Activated CD8-positive, alpha-beta memory T cell treated with anti-CD3 and anti-CD28 coated beads for 1 hour (primary cell): ENCODE measurements at places on chromosomes 11 and 22.

DNA sequence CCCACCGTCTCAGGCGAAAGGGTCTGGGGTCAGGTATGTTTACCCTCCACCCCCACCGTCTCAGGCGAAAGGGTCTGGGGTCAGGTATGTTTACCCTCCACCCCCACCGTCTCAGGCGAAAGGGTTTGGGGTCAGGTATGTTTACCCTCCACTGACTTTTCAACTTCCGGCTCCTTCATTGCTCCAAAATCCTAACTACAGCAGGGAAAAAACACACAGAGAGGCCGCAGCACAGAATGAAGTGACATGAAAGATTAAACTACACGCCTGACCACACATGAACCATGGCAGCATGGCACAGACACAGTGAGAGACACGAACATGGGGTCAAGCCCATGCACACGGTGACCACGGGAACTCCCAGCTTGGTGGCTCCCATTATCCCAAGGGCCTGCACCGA lies 634.9 kb upstream of the B3GAT1 start:
- no peak for DNase-seq

DNA sequence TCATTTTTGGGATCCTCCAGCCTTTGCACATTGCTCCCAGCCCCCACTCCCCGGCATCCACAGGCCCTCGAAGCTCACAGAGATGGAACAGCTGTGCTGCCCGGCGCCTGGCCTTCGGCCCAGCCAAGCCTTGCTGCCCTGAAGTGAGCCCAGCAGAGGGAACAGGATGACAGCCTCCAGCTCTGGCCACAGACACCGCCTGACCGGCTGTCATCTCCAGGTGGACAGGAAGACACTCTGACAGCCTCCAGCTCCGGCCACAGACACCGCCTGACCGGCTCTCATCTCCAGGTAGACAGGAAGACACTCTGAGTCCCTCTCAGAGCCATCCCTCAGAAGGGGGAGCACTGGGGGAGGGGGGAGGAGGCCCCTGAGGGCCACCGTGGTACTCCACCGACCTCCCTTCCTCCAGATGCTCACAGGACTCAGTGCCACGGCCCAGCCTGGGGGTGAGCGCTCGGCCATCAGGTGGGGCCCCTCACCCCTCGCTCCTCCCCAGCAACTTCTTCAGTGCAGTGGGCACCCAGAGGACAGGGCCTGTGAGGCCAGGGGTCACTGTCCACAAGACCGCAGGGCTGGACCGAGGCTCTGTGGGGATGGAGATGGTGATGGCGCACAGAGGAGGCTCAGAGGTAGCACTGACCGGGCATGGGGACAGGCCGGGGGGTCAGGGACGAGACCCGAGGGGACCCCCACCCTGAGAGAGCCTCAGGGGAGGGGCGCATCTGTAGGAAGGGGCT lies 58.6 kb downstream of the BRD1 start:
- no peak for DNase-seq

GRCh38 chr11:131391176-131391575 lies 20.8 kb downstream of the NTM start:
- no peak for DNase-seq

GRCh38 chr22:38163844-38164550 lies 17.6 kb downstream of the PLA2G6 start:
- no peak for DNase-seq

DNA sequence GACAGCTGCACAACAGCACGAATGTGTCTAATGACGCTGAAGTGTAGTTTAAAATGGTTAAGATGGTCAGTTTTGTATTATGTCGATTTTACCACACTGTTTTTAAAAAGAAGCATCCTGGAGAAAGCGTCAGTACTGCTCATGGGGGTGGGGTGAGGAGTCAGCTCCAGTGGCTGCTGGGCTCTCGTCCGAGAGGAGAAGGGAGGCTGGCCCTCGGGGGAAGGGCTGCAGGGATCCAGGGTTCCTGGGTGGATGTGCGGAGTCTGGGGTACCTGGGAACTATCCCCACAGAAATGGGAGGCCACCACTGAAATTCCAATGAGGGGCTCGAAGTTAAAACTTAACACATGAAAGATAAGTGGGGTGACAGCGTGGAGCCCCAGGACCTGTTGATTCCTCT lies 11.9 kb downstream of the C11orf21 start:
- no peak for DNase-seq

DNA sequence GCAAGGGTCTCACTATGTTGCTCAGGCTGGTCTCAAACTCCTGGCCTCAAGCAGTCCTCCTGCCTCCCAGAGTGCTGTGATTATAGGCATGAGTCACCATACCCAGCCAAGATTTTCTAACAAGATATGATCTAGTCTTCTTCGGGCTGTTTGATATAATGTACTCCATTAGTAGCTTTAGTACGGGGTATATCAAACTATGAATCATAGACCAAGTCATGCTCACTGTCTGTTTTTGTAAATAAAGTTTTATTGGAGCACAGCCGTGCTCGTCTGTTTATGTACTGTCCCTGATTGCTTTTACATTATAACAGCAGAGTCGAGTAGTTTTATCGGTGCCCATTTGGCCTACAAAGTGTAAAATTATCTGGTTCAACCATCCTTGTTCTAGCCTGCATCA lies 43.9 kb upstream of the GRIK4 start:
- no peak for DNase-seq

DNA sequence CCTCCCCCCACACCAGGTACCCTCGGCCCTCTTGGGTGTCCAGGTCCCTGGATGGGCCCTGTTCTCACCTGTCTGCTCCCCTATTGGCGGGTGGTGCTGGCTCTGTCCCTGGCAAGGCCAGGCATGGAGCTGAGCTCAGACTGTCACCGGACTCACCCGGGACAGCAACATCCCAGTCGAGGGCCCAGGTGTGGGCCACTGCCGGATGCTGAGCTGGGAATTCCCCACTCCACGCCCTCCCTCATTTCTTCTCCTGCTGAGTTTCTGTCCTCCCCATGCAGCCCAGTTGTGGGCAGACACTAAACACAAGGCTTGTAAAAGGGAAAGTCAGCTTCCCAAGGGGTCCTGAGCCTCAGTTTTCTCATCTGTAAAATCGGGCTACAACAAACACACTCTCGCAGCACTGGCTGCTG lies 2.0 kb upstream of the AP5B1 start:
- DNase-seq: no peak

DNA sequence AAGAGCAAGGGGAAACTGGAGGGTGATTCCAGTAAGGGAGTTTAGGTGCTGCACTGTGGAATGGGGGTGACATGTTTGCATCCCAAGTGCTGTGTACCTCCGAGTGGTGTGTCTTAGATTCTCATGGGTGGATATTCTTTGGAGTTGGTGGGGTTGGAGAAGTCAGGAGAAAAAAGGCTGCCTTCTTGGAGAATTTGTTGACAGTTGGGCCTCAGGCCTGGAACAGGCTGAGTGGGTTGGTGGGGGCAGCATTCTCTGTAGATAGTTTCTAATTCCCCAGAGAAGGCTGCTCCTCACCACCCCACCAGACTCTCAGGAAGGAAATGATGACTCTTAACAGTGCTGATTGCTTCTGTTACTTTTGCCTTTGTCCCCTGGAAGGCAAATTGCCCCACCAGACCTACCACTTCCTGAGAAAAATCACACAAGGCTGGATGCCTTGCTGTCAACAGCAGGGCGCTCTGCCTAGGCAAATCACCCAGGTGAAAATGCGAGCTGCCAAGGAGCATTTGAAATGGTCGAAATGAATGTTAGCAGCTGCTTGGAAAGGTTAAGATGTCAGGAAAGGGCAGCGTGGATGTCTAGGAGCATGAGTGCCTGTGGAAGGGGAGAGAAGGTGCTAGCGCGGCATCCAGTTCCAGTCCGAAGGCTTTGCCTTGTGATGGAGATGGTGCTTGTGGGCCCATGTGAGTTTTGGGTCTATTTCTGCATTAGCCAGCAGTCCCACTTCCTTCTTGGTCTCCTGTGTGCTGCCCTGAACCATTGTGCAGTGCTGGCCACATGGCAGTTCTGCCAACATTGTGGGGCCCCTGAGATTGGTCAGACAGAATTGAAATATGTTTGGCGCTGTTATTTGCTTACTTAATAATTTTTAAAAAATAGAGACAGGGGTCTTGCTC lies 29.7 kb upstream of the SORL1-AS1 start:
- DNase-seq: no peak

DNA sequence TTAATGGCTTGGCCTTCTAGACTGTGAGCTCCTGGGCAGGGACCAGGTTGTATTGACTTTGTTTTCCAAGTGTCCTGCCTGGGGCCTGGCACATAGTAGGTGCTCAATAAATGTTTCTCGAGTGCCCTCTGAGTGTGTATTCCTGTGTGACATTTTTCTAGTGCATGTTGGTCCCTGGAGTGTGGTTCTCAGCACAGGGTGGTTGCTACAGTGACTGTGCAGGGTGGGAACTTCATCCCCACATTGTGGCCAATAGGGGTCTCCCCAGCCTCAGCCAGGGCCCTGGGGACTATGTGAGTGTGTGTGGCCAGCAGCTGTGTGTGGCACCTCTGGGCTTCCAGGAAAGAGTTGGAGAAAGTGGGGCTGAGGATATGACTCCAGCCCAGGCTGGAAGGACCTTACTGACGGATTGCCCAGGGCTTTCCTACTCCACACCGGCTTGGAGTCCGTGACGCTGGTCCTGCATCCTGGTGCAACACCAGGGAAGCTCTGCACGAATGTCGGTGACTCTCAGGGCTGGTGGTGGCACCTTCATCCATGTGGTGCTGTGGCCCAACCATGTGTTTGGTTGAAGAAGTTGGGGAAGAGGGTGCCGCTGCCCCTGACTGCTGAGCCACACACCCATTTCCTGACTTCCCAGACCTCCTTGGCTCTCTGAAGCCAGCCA lies 9.0 kb upstream of the MARK2 start:
- no peak for DNase-seq

GRCh38 chr11:3747704-3748103 lies 49.6 kb downstream of the NUP98 start:
- DNase-seq: no peak

DNA sequence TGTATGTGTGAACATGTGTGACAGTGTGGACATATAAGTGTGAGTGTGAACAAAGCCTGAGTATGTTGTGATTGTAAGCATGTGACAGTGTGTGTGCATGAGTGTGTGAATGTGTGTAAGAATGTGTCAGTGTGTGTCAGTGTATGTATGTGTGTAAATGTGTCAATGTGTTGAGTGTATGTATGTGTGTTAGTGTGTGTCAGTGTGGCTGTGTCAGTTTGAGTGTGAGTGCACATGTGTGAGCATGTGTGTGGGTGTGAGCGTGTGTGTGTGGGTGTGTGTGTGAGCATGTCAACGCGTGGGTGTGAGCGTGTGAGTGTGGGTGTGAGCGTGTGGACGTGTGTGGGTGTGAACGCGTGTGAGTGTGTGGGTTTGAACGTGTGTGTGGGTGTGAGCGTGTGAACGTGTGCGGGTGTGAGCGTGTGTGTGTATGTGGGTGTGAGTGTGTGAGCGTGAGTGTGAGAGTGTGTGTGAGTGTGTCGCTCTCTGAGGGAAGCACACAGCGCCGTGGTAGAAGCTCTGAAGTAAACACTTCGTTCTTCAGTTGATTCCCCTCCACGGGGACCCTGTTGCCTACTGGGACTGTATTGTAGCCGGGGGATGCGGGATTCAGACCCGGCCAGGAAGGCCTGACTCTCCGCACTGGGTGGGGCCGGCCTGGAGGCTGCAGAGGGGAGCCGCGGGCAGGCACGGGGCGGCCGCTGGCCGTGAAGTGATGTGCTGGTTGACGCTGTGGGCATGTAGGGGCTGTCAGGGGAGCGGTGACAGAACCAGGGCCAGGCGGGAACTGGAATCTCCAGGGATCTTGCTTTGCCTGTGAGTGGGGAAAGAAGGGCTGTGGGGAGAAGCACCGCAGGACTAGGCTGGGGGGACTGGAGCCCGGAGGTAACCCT lies 21.1 kb downstream of the RPS6KA4 start:
- no peak for DNase-seq

DNA sequence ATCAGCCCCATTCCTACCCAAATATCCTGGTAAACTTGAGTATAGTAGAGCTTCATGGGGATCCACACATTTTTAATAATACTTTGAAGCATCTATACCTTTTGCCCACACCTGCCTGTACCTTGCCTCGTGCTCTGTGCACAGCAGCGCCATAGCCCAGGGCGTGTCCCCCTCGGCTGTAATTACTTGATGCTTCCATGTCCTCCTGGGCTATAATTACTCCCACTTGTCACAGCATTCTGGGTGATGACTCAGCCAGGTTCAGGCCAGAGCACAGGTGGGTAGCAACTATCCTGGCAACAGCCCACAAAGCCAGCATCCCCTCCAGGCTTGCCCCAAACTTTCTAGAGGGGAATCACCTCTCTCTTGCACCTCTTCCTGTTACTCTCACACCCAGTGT lies 23.7 kb upstream of the SLC36A4 start:
- DNase-seq: no peak

DNA sequence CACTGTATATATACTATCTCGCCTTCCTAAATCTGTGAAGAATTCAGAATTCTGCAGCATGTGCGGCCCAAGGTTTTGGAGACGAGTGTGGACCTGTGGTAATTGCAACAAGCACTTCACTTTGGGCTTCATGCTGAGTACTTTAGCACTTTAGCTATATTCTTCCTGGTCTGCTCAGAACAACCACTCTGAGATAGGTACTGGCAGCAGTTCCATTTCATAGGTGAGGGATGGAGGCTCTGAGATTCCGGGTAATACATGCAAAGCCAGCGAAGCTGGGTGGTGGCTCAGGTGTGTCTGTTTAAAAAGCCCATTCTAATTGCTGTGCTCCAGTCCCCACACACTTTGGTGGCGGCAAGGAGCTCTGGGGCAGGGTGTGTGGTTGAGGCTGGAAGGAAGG lies 6.4 kb downstream of the ELF5 start:
- no peak for DNase-seq

- no peak for DNase-seq
These were observed 605.8 kb downstream of the TBC1D22A start for GRCh38 chr22:47367993-47368945.
